ENCODE measurements at places on chromosomes 11 and 22. TPM values are rescaled to one million over a fixed set of nuclear protein-coding genes. Genes with fewer than 3 reads are reported as not detected.

The CENPM gene
- 34.2 TPM for total RNA-seq

The ALX4 gene
- total RNA-seq, result 0.21 TPM

The SLC7A4 gene
- total RNA-seq, result not detected

The SLC29A2 gene
- 6.0 TPM for total RNA-seq

The KRTAP5-8 gene
- not detected for total RNA-seq

The YPEL4 gene
- 2.0 TPM for total RNA-seq

The ZNF214 gene
- total RNA-seq, result 1.3 TPM

The TMEM191B gene
- total RNA-seq, result 0.23 TPM

The MPPED1 gene
- not detected for total RNA-seq

The FAM180B gene
- total RNA-seq, result 1.4 TPM

The PANX1 gene
- total RNA-seq, result 14.1 TPM

The FXYD6 gene
- 2.5 TPM for total RNA-seq

The SLN gene
- total RNA-seq, result not detected

The DRD4 gene
- not detected for total RNA-seq

The SLC22A25 gene
- not detected for total RNA-seq

The FOLR2 gene
- not detected for total RNA-seq

The MS4A6E gene
- not detected for total RNA-seq

The MPEG1 gene
- total RNA-seq, result not detected

The UPK3A gene
- not detected for total RNA-seq

The TYR gene
- total RNA-seq, result not detected

The SLC25A1 gene
- 94.2 TPM for total RNA-seq

The YAP1 gene
- 87.2 TPM for total RNA-seq

The APOL5 gene
- total RNA-seq, result not detected

The ELFN2 gene
- 0.13 TPM for total RNA-seq

The MUC6 gene
- total RNA-seq, result 0.08 TPM

The CARD18 gene
- not detected for total RNA-seq

The SELENOM gene
- total RNA-seq, result 49.4 TPM

The SCO2 gene
- 3.2 TPM for total RNA-seq

The SPDYC gene
- total RNA-seq, result not detected

The PI4KA gene
- total RNA-seq, result 23.4 TPM

The SEC14L2 gene
- 9.6 TPM for total RNA-seq

The MRGPRX3 gene
- 0.15 TPM for total RNA-seq

The KLHL35 gene
- total RNA-seq, result 3.3 TPM

The USH1C gene
- not detected for total RNA-seq

The RBFOX2 gene
- 81.8 TPM for total RNA-seq

The CRYBA4 gene
- not detected for total RNA-seq

The SMIM38 gene
- 0.66 TPM for total RNA-seq

Data from A375 (cell line).